ENCODE measurements at places on chromosomes 11 and 22. TPM values are rescaled to one million over a fixed set of nuclear protein-coding genes. Genes with fewer than 3 reads are reported as not detected.

The CD3G gene
- 1.00 TPM for total RNA-seq

- H3K27ac ChIP-seq, result no peak overlapping the region
- no peaks in the 10 kb centered on the region for H3K27me3 ChIP-seq
- H3K4me1 ChIP-seq, result peaks cover 4% of the 10 kb centered on the region
- no peak for DNase-seq
Measured at GRCh38 chr11:86990031-86990430, 34.8 kb upstream of the FZD4 start.

- no peaks in the 10 kb centered on the region for H3K36me3 ChIP-seq
- peaks cover 10% of the 10 kb centered on the region for H3K4me1 ChIP-seq
- no peak for DNase-seq
- no peaks in the 10 kb centered on the region for H3K27me3 ChIP-seq
- H3K27ac ChIP-seq, result no peak overlapping the region
Measured at GRCh38 chr11:72579816-72580641, 94.2 kb downstream of the PDE2A start.

GRCh38 chr11:396511-396947, 2.5 kb downstream of the PKP3 start:
- H3K27me3 ChIP-seq, result no peaks in the 10 kb centered on the region
- H3K36me3 ChIP-seq, result no peaks in the 10 kb centered on the region
- no peak overlapping the region for H3K27ac ChIP-seq
- peaks cover 16% of the 10 kb centered on the region for H3K4me1 ChIP-seq
- no peak for DNase-seq

The GRK2 gene
- total RNA-seq, result 117 TPM

- peaks cover 26% of the 10 kb centered on the region for H3K4me1 ChIP-seq
- H3K27ac ChIP-seq, result no peak overlapping the region
- H3K4me3 ChIP-seq, result no peak overlapping the region
- DNase-seq, result no peak
- H3K27me3 ChIP-seq, result no peaks in the 10 kb centered on the region
- no peaks in the 10 kb centered on the region for H3K36me3 ChIP-seq
Measured at GRCh38 chr22:38204784-38205183, 3.0 kb downstream of the MAFF start.

- no peak overlapping the region for H3K4me3 ChIP-seq
- no peaks in the 10 kb centered on the region for H3K27me3 ChIP-seq
- peaks cover 71% of the 10 kb centered on the region for H3K36me3 ChIP-seq
Measured at GRCh38 chr22:31879585-31879984, 64.8 kb upstream of the YWHAH start.

The PTS gene
- total RNA-seq, result 26.5 TPM

DNA sequence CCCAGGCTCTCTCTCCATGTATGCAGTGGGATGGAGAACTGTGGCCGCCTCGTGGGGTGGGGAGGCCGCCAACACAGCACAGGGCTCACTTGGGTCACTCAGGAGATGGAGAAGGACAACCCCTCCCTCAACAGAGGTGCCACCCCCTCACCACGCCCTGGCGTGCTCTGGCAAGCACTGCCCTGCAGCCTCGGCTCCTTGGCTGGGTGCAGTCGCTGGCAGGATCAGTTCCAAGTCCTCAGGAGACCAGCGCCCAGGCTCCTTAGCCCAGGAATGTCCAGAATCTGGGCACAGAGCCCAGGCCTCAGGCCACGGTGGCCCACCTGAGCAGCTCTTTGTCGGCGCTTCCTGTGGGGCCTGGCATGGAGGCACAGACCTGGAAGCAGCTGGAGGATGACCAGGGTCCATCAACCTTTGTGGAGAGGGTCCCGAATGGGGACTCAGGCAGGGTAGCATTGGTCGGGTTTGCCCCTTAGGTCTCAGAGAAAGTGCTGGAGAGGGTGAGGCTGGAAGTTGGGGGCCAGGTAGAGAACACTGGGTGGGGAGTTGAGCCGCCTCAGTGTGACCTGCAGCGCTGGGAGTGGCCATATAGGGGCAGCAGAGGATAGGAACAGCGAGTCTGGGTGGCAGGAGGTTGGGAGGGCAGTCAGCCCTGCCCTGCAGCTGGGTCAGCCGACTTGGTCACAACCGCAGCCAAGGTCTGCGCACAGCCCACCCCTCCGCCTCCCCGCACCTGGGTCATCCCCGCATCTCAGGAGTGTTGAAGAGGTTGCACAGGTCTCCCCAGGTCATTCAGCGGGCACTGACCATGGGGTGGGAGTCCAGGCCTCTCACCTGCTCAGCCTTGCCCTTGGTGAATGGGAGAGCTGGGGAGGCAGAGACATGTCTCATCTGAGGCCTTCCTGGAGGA, 8.2 kb downstream of the SUSD2 start:
- no peak overlapping the region for H3K4me3 ChIP-seq
- H3K4me1 ChIP-seq, result peaks cover 26% of the 10 kb centered on the region
- H3K36me3 ChIP-seq, result no peaks in the 10 kb centered on the region
- peak; percentile 92 for DNase-seq

DNA sequence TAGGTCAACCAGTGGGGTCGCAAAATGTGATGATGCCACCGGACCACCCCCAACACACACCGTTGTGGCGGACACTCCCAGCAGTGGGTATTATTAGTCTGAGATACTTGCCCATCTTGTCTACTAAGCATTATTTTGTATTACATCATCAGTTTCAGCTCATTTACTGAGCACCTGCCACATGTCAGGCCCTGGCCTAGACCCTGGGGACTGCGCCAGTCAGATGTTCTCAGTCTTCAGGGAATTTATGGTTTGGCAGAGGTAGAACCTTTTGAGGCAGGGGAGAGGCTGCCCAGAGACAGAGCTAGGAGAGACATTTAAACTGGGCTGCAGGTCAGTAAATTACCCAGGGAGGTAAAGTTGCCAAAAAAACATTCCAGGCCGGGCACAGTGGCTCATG, 43.1 kb upstream of the GCAT start:
- H3K4me3 ChIP-seq, result no peak overlapping the region
- H3K36me3 ChIP-seq, result peaks cover 100% of the 10 kb centered on the region
- no peaks in the 10 kb centered on the region for H3K27me3 ChIP-seq
- DNase-seq, result no peak
- no peaks in the 10 kb centered on the region for H3K4me1 ChIP-seq

- no peak for DNase-seq
- H3K4me3 ChIP-seq, result no peak overlapping the region
- no peaks in the 10 kb centered on the region for H3K27me3 ChIP-seq
- no peaks in the 10 kb centered on the region for H3K36me3 ChIP-seq
- H3K4me1 ChIP-seq, result peaks cover 30% of the 10 kb centered on the region
Measured at GRCh38 chr22:37731804-37732471, 35.1 kb downstream of the TRIOBP start.

GRCh38 chr22:22207845-22208564, 36.6 kb upstream of the VPREB1 start:
- H3K36me3 ChIP-seq, result no peaks in the 10 kb centered on the region
- H3K4me1 ChIP-seq, result no peaks in the 10 kb centered on the region
- H3K4me3 ChIP-seq, result no peak overlapping the region

GRCh38 chr11:13486926-13487660, 8.7 kb downstream of the PTH start:
- no peak overlapping the region for H3K27ac ChIP-seq
- peak; percentile 32 for DNase-seq
- no peaks in the 10 kb centered on the region for H3K27me3 ChIP-seq
- H3K4me1 ChIP-seq, result no peaks in the 10 kb centered on the region
- no peaks in the 10 kb centered on the region for H3K36me3 ChIP-seq
- peak overlapping the region; percentile 33 for H3K4me3 ChIP-seq

GRCh38 chr11:44572884-44573283, 7.4 kb downstream of the CD82 start:
- H3K4me1 ChIP-seq, result peaks cover 98% of the 10 kb centered on the region
- DNase-seq, result no peak
- no peak overlapping the region for H3K4me3 ChIP-seq
- H3K36me3 ChIP-seq, result peaks cover 5% of the 10 kb centered on the region

DNA sequence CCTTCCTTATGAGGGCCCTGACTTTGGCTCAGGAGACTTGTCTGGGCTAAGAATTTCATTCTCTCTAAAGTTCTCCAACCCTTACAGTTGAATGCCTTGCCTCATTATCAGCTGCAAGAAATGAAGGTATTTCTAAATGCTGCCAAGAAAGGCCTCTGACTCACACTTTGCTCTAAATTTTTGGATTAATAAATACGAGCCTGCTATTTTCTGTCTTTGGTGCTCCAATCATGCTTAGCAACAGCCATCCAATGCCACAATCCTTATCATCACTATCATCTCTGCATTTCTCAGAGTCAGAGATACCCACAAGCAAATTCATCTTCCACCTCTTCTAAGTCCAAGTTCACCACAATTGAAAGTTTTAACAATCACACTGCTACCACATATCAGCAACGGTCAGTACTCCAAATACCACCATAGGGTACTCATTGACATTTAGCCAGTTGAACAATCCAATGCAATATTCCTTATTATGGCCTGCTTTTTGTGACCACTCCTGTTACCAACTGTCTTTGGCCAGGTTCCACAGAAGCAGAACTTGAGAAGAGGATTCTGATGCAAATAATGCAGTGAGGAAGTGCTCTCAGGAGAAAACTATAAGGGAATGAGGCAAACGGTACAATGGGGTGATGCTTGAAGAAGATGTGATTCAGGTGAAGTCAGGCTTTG, 5.7 kb downstream of the PATE2 start:
- H3K36me3 ChIP-seq, result no peaks in the 10 kb centered on the region
- no peak overlapping the region for H3K4me3 ChIP-seq
- H3K27me3 ChIP-seq, result no peaks in the 10 kb centered on the region
- H3K4me1 ChIP-seq, result no peaks in the 10 kb centered on the region

The UPK2 gene
- total RNA-seq, result not detected

DNA sequence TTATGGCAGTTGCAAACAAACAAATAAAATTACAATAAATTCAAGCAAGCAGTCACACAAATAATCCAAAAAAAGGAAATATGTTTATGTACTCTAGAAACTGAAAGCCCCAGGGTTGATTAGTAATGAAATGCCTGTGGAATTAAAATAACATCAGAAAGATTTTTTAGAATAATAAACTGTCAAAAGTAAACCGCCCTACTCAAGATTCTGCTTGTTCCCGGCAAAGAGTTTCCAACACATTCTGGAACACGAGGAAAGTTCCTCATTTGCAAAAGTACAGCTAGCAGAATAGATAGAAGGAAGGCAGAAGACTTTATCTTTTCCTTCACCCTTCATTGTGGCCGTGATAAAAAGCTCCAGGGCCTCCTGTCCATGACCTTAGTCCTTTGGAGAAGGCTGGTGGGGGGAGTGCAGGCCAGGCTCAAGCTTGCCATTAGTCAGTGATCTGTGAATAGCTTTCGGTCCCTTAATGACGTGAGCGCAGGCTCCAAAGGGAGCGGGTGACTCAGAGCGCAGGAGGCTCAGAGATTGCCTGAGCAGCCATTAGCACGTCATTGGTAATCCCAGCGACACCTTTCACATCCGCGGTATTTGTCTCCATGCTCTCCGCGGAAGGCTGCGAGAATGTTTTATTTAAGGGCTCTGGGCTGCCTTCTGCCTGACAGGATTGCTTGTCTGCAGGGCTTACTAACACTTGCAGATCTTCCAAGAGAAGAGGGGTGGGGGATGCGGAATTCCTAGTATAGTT, 458.3 kb downstream of the METTL15 start:
- no peak for DNase-seq
- no peak overlapping the region for H3K27ac ChIP-seq
- no peaks in the 10 kb centered on the region for H3K36me3 ChIP-seq
- H3K4me3 ChIP-seq, result no peak overlapping the region
- H3K27me3 ChIP-seq, result no peaks in the 10 kb centered on the region
- H3K4me1 ChIP-seq, result no peaks in the 10 kb centered on the region
